ENCODE measurements at places on chromosomes 1 and 21.

- DNase-seq, result no peak
These were observed 3.2 kb upstream of the SRM start for GRCh38 chr1:11062965-11063401.

DNA sequence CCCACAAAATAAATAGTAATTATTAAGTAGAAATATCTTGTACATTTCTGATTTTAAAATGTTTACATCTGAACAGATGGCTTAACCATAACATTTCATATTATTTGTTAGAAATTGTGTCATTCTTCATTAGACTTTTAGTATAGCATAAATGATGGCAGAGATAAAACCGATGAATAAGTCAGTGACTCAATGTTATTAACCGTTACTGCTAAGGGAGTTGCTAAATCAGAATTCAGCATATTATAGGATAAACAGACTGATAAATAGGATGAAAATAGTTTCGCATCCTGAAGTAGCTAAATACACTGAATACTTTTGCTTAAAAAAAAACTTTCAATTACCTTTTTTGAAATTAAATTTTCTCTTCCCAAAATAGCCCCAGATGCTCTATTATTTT, 610.6 kb upstream of the ZP4 start:
- no peak for DNase-seq

DNA sequence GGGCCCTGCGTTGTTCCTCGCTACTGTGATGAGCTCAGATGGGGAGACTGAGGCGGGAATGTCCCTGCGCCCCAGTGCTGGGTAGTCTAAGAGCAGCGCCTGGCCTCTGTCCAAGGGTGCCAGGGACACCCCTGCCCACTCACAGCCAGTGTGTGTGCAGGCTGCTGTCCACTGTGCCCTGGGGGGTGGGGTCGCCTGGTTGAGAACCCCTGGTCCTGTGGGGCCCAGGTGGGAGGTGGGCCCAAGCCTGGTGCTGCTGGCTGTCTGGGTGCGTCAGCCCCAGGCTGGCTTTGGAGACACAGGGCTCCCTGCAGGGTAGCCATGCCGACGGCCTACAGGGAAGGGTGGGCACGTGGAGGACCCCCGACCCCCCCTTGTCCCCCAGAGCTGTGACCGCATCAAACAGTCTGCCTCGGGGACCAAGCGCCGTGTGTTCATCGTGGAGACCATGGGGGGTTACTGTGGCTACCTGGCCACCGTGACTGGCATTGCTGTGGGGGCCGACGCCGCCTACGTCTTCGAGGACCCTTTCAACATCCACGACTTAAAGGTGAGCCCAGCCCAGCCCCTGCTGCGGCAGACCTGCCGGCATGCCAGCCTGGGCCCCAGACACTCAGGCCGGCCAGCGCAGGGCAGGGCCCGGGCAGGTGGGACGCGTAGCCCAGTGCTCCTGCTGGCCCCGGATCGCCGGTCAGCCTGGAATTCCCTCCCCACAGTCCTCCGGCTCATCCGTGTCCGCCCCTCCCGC, 14.9 kb downstream of the CFAP410 start:
- DNase-seq, result no peak

GRCh38 chr1:1058921-1059493, 15.1 kb downstream of the RNF223 start:
- no peak for DNase-seq

DNA sequence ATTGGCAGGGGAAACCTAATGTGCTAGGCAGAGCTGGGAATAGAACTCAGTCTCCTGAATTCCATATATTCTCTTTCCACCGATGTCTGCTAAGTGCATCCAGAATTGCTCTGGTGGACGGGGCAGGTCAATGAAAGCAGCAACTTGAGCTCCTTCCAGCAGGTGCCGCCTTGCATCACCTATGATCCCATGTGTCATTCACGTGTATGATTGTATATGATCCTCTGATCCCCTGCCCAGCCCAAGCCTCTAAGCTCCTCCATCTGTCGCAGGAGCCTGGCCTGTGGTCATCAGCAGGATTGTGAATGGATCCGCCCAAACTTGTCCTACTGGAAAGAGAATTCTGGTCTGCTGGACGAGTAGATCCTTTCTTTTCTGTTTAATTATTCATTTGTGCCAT, 13.1 kb downstream of the ACTA1 start:
- no peak for DNase-seq

GRCh38 chr1:23436520-23437354, 12.2 kb upstream of the TCEA3 start:
- no peak for DNase-seq

GRCh38 chr1:151944126-151944856, 35.0 kb upstream of the THEM4 start:
- no peak for DNase-seq

DNA sequence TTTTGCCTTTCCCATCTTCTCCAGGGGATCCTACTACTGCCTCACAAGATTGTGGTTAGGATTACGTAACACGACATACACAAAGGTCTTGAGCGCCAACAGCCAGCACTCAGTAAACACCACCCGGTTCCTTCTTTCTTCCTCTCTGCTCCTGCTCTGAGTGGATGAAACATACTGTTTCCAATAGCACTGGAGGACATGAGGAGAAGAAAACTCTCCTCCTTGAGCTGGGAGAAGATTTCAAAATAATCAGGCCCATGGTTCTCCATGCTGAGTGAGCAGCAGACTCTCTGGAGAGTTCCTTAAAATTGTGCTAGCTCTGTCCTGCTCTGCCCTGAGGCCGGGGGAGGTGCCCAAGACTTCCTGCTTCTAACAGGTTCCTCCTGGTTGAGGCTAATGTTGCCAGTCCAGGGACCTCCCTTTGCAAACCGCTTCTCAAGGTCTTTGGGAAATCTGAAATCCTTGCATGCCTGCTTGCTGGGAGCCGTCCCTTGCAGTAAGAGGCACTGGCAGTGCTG, 29.4 kb upstream of the MX1 start:
- no peak for DNase-seq

GRCh38 chr21:42650033-42650370, 3.4 kb upstream of the PDE9A start:
- DNase-seq, result no peak

GRCh38 chr1:199172171-199173124, 533.6 kb downstream of the PTPRC start:
- DNase-seq, result no peak

GRCh38 chr1:167111868-167112709, 18.2 kb downstream of the STYXL2 start:
- DNase-seq, result no peak

DNA sequence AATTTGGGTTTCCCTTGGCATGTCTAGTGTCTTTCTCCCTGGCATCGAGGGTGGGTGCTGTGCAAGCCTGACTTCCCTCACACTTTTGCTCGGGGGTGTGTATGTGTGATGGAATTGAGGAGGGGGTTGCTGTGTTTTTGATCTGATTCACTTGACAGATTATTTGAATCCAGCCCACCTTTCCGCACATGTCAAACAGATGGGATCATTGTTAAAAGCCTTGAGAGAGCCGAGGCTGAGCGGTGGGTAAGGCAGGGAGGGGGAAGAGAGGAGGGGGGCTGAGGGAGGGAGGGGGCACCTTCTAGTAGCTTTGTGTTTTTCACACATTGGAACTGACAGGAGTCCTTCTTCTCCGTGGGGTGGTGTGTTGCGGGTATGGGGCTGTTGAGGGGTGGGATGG, 90.0 kb downstream of the PAPPA2 start:
- no peak for DNase-seq

DNA sequence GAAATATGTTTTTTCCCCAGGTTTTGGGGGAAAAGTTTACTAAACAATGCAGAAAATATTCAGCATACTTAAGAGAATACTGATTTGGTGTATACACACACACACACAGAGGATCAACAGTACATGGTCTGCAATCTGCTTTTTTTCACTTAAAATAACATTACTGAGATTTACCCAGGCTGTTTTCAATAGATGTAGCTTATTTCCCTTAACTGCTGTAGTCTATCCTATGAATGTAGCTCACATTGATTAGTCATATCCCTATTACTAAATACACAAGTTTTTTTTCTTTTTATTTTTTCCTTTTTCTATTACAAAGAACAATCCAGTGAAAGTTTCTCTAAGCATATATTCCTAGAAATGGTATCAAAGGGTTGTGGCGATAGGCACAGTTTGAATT, 266.7 kb upstream of the GREM2 start:
- no peak for DNase-seq

GRCh38 chr1:205981257-205981656, 21.9 kb downstream of the RAB7B start:
- DNase-seq, result no peak

DNA sequence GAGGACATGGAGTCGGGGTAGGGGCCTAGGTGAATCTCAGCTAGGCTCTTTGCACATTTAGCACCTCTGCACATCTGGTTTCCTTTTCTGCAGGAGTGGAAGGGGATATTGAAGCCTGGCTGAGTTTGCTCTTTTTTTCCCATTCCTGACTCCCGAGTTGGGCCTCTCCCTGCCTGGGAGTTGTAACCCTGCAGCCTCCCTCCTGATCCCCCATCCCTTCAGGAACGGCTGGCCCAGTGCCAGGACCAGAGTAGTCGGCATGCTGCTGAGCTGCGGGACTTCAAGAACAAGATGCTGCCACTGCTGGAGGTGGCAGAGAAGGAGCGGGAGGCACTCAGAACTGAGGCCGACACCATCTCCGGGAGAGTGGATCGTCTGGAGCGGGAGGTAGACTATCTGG, 836 bp downstream of the OLFML3 start:
- no peak for DNase-seq

- DNase-seq, result no peak
These were observed 35.2 kb downstream of the DNASE2B start for GRCh38 chr1:84433258-84434080.

DNA sequence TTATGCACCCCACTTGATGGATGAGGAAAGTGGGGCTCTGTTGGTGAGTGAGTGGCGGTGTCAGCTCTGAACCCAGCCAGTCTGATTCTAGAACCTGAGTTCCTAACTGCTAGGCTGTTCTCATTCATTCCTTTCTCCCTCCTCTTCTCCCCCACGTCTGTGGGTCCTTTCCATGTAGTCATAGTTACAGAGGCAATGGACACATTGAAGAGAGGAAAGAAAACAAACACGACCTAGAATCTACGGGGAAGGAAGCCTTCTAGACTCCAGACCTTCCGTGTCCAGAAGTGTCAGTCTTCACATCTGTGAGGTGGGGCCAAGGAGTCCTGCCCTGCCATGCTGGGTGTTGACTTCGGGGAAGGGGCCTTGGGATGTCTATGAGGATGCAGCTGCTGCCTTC, 115.8 kb upstream of the WNT4 start:
- DNase-seq, result no peak

DNA sequence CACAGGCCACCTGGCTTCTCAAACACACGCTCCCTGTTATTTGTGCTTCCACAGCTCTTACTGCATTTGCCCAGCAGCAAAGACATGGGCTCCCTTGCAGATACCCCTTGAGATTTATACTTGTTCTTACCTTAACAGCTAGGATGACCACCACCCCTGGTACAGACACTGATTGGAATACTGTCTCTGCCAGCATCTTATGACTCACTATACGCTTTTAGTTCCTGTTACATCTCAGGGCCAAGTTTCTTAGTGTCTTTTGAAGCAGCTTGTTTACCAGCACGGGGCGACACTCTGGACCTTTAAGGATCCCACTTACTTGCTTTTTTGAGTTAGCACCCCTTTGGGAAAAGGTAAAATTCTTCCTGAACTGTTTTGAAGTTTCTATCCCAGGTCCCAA, 874.8 kb downstream of the KCNT2 start:
- no peak for DNase-seq

- DNase-seq, result no peak
These were observed at the start of gene CFAP45 for GRCh38 chr1:159900086-159900680. Gene CFAP45 (minus strand): TSS chr1:159900165. CDS start chr1:159900098, 67 bp downstream.

DNA sequence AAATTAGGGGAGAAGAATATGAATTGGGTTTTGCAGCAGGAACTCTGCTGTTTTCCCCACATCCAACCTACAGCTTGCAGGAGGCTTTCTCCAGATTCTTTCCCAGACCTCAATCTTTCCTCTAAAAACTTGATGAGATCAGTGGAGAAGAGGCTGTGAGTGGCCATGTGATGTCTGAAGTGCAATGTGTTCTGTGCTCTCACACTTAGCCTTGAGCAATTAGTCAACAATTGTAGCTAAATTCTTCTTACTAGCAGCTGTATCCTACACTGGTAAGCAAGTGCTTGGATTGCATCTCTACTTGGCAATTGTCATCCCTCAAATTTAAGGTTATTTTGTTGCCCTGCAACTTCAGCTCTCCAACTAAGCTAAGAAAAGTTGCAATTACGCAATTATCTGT, 807.3 kb upstream of the RGS18 start:
- DNase-seq, result no peak

DNA sequence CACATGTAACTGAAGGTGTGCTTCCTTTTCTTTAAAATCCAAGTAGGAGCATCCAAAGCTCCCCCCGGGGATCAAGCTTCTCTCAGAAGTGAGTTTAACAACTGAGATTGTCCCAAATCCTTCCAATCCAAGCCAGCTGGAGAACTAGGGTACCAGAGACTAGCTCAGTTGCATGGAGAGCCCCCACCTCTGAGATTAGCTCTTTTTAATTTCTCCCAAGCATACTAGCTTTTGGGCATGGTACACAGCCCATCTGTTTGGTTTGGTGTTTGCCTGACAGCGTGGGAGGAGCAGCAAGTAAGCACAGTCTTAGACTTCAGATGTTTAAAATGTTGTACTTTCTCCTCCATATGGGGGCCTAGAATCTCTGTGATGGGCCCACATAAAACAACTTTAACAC, 142.8 kb downstream of the ASTN1 start:
- no peak for DNase-seq

DNA sequence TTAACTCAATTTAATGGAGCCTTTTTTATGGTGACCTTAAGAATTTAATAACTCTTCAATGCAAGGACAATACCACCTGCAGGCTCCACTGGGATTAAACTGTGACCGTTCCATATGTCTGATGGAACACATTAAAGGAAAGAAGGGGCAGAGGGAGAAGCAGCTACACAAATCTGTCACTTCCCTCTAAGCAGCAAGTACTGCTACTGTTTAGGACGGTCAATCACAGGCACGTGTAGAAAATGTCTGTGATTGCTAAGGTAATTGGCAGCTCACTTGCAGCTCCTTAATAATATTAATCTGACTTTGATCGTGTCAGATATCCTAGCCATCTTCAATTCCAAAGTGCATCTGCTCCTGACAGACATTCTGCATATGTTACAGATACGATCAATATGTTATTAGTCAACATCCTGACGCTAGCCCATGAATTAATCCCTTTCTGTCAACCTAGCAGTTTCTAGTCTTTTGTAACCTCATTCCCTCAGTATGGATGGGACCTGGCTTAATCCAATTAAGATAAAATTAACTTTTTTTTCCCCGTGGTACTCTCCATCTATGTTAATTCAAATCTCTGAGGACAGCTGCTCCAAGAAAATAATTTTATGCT, 1012.4 kb downstream of the AMY1C start:
- DNase-seq, result no peak

GRCh38 chr1:220775240-220775853, 11.4 kb upstream of the MTARC1 start:
- DNase-seq, result no peak

GRCh38 chr1:27478098-27478497, 11.9 kb downstream of the WASF2 start:
- DNase-seq, result no peak

DNA sequence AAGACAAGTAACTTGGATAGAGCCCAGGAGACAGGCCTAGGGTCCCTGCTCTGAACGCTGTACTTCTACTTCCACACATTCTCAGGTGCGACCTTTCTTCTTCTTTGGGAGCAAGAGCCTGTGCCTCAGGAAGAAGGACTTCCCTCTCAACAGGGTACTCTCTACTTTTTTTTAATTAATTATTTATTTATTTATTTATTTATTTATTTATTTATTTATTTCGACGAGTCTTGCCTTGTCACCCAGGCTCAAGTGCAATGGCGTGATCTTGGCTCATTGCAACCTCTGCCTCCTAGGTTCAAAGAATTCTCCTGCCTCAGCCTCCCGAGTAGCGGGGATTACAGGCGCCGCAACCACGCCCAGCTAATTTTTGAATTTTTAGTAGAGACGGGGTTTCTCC, 361.6 kb downstream of the FAM72C start:
- no peak for DNase-seq
